ENCODE measurements at places on chromosomes 16 and 17. TPM values are rescaled to one million over a fixed set of nuclear protein-coding genes. Genes with fewer than 3 reads are reported as not detected.

CSH1 gene
- not detected for total RNA-seq

CACNG3 gene
- not detected for total RNA-seq

TP53TG3C gene
- not detected for total RNA-seq

RAMP2 gene
- 14.4 TPM for total RNA-seq

DVL2 gene
- total RNA-seq = 41.9 TPM

TPSAB1 gene
- total RNA-seq = not detected

PRDM7 gene
- not detected for total RNA-seq

HBZ gene
- not detected for total RNA-seq

ITGB4 gene
- total RNA-seq = 2.5 TPM

MYOCD gene
- total RNA-seq = not detected

DNAAF8 gene
- not detected for total RNA-seq

YBX2 gene
- total RNA-seq = not detected
